ENCODE measurements at places on chromosomes 12 and 14. TPM values are rescaled to one million over a fixed set of nuclear protein-coding genes. Genes with fewer than 3 reads are reported as not detected.

- no peak for DNase-seq
Observed at GRCh38 chr14:25464772-25465171, 414.8 kb upstream of the STXBP6 start.

DNA sequence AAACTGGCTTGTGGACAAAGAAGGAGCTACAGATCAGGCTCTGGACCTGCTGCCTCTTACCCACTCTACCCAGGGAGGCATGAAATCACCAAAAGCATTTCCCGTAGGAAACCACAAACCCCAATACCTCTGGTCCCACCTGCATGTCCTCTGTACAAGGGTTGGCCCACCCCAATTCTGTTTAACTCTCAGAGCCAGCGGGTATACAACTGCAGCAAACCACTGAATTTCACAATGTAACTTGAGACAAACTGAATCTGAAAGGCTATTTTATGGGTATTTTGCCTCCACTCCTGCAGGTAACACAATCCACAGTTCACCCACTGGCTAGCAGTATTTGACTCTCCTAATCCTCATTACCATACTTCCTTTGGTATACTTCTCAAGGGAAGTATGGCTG lies 16.5 kb downstream of the SIX1 start:
- DNase-seq, result no peak

TDRD9 gene
- total RNA-seq, result 4.2 TPM

HOXC13 gene
- not detected for total RNA-seq
